Stimulated activated naive CD8-positive, alpha-beta T cell treated with anti-CD3 and anti-CD28 coated beads, Interleukin-15, amount 100 ng/mL, for 72 hours (primary cell): ENCODE measurements at places on chromosomes 6 and 20.
A peak's percentile ranks its signal among the peaks of the same experiment; 100 is the strongest.

GRCh38 chr20:45896641-45897161, 5.6 kb downstream of the CTSA start:
- DNase-seq = no peak

GRCh38 chr20:25346349-25346748, 44.3 kb downstream of the ABHD12 start:
- DNase-seq = peak; percentile 18

DNA sequence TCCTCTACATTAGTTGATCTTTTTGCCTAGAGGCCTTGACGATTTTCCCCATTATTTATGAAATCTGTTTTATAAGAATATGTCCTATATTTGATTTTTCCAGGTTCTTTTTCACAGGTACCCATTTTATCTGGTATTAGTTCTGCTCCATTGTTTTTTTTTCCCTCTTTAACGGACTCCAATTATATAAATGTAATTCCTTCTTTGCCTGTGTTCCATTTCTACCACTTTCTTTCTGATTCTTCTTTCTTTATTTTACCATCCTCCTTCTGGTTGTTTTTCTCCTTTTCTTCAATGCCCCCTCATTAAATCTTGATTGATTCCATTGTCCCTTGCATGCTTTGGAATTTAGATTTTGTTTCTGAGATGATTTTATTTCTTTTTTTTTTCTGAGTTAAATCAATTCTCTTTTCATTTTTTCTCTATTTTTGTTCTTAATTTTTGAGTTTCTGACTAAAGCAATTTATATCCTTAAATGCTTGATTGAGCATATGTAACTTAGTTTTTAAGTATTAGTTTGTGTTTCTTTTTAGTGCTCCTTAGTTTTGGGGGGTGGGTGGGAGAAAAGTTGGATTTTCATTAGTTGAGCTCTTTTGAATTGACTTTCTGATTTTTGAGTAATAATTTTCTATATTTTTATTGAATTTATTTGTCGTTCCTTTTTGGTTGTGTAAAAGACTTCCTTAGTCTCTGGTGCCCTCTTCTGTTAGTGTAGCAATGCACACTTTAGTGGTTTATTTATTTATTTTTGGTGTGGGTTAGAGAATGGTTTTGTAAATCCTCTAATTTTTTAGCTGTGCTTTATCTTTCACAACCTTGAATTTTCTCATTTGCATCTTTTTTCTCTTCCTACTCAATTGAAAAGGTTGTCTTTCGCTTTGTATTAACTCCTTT, 140.8 kb downstream of the FARS2 start:
- DNase-seq = no peak

- DNase-seq = no peak
Observed at GRCh38 chr6:130787726-130788500, 39.3 kb upstream of the SMLR1 start.

- no peak for DNase-seq
Observed at GRCh38 chr20:38007526-38007925, 25.7 kb downstream of the TTI1 start.

- DNase-seq = no peak
Observed at GRCh38 chr20:17560344-17561074, 9.4 kb upstream of the DSTN start.

DNA sequence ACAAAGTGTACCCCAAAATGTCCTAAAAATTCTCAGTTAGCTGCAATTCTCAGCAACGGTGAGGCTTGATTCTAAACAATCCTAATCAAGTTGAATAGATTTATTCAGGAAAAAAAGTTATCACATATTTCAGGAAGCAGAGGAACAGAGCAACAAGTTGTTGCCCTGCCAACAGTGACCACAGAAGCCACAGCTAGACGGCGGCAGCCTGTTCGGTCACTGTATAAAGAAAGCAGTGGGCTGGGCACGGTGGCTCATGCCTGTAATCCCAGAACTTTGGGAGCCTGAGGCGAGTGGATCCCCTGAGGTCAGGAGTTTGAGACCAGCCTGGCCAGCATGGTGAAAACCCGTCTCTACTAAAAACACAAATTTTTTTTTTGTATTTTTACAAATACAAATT, 171.2 kb upstream of the BMP5 start:
- no peak for DNase-seq

- DNase-seq = no peak
Observed at GRCh38 chr20:43938932-43939761, 24.5 kb downstream of the TOX2 start.

DNA sequence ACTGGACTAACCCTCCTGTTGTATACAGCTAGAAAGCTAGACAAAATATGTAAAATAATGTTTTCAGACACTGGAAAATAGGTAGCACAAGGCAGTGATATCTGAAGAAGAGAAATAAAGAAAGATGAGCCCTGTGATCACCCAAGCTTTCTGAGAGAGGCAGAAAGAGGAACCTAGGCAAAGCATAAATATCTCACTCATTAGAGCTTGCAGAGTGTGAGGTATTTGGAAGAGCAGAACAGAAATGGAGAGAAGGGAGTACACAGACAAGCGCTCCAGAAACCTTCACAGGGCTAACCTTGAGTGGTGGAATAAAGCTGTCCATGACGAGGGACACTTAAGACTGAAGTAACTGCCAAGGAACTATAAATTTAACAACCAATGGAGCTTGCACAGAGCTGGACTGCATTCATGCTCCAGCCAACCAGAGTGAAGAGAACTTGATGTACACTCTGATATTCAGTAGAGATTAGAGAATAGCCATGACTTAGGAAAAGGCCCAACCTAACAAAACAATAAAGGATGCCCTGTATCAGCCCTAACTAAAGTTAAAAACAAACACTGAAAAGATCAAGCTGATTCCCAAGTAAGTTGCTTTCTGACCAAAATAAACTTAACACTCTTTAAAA, 280.9 kb upstream of the STXBP5 start:
- no peak for DNase-seq

DNA sequence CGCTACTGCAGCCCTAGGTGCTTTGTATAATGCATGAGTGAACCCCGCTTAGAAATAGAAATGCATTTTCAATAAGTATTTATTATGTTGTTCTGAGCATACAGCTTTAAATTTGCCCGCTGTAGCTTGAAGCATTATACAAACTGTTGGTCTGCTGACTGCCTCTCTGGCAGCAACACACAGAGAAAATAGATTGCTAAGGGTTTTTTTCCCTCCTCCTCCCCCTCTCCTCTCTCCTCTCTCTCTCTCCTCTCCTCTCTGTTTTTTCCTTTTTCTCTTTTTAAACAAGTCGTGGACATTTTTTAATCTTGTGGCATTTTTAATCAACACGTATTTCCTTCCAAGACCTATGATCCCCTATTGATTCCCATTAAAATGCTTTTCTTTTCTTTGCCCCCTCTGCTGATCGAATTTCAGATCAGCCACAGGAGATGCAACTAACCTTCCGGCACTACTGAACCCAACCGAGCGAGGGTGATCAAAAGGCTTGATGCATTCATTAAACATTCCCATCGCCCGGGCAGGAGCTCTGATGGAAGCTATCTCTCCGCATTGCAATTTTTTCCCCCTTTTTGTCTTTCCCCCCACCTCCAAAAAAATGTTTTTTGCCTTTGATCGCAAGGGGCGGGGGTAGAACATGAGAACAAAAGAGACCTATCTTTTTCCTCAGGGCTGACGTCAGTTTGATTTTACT, 90.7 kb upstream of the ARID1B start:
- DNase-seq = no peak

DNA sequence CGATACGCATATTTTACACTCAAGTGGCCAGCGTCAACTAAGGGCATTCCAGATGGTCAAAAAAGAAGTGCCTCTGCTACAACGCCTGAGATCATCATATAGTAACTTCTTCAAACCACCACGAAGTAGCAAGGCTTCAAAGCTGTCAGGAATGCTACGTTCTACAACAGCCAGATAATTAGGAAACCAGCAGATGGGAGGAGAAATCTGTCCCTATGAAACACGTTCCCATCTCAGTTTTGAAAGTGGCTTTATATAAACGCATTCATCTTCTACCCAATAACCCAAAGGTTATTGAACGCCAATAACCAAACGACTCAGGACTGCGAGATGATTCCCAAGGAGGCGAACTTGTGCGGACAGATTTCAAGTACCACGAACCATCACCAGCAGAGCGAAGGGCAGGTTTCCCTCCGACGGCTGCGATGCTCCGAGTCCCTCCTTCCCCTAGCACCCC, 1.2 kb downstream of the ABHD12 start:
- DNase-seq = no peak

DNA sequence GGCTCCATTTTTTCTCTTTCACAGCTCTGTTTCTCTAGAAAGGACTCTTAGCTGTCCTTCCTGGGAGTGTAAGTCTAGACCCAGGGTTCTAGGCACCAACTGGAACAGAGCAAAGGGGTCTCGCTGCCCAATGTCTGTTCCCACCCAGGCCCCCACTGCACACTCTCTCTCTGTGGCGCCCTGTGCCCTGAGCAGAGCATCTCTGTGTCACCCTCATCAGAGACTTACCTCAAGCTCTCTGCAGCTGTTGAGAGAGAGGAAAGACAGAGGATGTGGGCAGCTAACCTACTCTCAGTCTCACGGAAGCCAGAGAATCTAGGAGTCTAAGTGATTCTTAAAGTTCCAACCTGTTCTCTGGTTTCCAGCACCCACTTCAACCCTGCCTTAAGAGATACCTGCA, 9.5 kb downstream of the NCR2 start:
- peak; percentile 47 for DNase-seq

DNA sequence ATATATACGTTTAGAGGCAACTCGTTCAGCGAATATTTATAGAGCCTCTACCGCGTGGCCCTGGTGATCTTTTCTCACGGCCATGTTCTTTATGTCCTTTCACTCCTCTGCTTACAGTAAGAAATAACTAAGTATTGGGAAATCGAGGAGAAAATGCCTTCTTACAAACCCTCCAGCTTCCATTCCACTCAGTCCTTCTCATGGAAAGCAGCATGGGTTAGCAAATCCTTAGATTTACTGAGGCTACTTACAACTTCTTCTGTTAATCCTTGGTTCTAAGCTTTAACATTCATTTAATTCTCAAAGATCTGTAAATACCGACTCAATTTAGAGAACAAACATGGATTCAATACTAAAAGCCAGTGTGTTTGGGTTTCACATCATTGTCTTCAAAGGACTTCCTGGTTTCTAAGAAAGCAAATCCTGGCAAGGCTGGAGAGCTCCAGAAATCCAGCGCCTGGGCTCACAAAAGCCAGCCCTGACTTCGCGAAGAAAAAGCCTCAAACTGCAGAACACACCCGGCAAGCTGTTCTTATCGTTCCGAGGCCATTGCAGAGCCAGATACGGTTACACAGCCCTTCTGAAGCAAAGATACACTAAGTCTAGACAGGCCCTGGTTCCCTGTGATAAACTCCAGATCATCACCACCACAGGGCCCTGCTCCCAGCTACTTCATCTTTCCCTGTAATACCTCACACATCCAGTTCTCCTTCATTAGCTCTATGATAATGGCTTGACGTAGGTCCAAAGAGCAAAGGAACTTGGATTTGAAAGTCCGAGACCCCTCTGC, 19.2 kb downstream of the AGPAT4 start:
- DNase-seq = no peak

DNA sequence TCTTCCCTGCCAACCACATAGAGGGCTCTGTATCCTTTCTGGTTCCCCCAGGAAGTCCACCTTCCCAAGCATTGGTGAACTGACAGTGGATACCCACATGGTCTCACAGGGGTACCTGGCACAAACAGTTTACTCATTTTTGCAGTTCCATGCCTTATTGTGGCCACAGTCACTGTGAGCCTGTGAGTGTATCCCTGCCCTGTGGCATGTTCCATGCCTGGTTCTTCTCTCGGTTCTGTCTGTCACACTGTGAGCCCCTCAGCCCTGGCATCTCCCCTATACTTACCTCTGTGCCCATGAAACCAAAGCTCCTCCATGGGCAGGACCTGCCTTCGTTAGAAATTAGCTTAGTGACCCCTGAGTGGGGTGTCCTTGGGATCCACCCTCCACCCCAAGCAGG, 107.8 kb downstream of the TOX2 start:
- DNase-seq = no peak

GRCh38 chr20:24157213-24157612, 168.6 kb upstream of the GGTLC1 start:
- DNase-seq = no peak

DNA sequence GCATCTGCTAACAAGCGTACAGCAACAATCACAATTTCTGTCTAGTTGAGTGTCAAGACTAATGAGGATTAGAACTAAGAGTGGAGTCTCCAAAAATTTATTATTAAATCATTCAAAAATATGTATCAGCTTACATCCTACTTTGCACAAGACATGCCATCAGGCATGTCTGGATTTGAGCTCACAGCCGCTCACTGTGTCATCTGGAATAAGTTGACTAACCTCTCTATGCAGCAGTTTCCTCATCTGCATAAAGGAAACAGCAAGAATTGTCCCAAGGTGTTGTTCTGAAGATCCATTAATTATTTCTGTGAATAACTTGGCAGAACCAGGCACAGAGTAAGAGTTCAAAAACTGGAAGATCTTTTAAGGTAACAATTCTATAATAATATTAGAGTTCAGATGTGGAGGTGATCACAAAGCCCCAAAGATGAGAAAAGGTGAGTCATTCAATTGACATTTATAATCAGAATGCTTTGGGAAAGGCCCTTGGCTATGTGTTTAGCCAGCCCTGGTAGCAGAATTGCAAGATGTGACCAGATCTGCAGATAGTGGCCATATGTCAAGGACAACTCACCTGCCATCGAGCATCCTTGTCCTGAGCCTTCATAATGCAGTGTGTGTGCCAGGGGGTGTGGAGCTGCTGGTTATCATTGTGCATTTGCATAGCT, 264.0 kb downstream of the FOXA2 start:
- no peak for DNase-seq

- DNase-seq = no peak
Observed at GRCh38 chr6:78989191-78989590, 88.9 kb downstream of the PHIP start.

DNA sequence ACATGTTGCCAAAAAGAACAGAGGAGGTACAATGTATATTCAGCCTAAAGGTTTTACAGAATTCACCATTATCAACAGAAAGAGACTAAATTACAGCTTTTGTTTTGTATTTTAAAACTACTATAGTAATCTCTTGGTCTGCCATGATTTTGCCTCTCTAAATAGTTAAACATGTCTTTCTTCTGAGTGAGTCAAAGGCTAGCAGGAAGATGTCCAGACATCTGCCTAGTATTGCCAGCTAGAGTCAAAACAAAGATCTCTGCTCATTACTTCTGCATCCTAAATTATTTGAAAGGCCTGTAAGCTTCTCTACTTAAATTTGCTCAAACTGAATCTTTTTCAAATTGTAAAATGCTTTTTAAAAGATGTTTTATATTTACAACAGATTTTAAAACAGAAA, 8.8 kb downstream of the ASF1A start:
- no peak for DNase-seq
